ENCODE measurements at places on chromosomes 5 and 9.

- DNase-seq: no peak
Observed at GRCh38 chr5:101796427-101796826, 499.7 kb downstream of the SLCO4C1 start.

DNA sequence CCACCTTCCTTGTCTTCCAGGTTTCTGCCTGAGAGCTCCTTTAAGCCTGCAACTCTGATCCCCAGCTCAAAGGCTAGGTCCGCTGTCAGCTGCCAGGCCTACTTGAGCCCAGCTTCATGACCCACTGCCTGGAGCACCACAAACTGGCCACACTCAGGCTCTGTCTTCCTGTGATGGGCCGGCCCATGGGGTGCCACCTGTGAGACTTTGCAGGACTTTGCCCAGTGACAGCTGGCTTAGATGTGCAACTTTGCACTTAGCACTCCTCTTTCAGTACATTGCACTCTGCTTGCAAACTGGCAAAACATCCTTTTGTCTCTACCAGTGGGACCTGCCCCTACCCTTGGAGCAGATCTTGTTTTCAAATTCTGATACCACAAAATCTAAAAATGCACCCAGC lies 311.5 kb upstream of the PDE4D start:
- no peak for DNase-seq

- DNase-seq: no peak
Observed at GRCh38 chr5:88688156-88688983, 194.6 kb downstream of the MEF2C start.

GRCh38 chr5:33079548-33079947 lies 361.2 kb upstream of the TARS1 start:
- no peak for DNase-seq

DNA sequence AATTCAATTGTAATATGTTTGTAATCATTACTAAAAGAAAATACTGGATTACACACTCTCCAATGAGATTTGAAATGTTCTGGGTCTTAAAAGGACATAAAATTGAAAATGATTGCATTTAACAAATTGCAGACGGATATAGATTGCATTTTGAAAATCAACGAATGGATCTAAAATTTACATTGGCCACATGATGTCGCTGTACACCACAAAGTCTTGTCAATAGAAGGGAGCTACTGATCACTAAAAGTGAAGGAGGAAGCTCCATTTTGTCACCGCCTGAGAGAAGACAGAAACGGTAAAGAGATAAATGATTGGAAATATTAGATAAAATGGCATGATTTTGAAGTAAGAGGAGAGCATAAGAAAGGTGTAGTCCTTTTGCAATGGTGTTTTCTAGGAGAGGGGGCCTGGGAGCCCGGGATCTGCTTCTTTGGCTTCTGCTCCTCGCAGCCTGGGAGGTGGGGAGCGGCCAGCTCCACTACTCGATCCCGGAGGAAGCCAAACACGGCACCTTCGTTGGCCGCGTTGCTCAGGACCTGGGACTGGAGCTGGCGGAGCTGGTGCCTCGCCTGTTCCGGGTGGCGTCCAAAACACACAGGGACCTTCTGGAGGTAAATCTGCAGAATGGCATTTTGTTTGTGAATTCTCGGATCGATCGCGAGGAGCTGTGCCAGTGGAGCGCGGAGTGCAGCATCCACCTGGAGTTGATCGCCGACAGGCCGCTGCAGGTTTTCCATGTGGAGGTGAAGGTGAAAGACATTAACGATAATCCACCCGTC lies at the start of gene PCDHA1:
Gene PCDHA1, plus strand, starts transcription at position 236 of the 782 bp plus-strand sequence.
- no peak for DNase-seq

GRCh38 chr5:76404223-76405211 lies 1.4 kb downstream of the IQGAP2 start:
- no peak for DNase-seq

DNA sequence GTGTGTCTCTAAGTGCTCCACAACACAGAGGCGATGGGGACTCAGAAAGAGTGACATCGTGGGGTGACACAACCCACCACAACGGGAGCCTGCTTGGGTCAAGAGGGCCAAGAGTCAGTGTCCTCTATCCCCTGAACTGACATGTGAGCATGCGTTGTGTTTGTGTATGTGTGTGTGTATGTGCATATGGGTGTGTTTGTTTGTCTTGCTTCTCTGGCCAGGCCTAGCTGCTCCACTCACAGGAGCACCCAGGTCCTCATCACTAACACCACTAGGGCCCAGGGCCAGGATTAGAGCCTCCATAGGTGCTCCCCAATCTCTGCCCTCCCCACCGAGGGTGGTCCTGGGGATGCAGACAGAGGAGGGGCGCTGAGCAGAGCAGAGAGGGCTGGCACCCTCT lies 115.0 kb upstream of the CTSV start:
- no peak for DNase-seq

All from mesothelial cell of epicardium (in vitro differentiated cells).